ENCODE measurements at places on chromosomes 2 and 18. TPM values are rescaled to one million over a fixed set of nuclear protein-coding genes. Genes with fewer than 3 reads are reported as not detected.

Gene UGT1A8
- total RNA-seq = not detected

GRCh38 chr2:74863802-74864248 lies 29.9 kb downstream of the HK2 start:
- no peak for DNase-seq

DNA sequence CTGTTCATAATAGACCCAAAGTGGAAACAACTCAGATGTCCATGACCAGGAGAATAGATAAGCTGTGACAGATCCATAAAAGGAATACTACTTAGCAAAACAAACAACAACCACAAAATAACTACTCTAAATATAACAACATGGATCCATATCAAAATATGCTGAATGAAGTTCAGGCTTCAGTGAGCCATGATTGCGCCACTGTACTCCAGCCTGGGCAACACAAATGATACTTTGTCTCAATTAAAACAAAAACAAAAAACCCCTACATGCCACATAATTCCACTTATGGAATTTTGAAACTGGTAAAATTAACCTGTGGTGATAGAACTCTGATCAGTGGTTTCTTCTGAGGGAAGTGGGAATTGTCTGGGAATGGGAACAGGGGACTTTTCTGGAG lies 11.2 kb upstream of the MYO3B start:
- no peak for DNase-seq

DNA sequence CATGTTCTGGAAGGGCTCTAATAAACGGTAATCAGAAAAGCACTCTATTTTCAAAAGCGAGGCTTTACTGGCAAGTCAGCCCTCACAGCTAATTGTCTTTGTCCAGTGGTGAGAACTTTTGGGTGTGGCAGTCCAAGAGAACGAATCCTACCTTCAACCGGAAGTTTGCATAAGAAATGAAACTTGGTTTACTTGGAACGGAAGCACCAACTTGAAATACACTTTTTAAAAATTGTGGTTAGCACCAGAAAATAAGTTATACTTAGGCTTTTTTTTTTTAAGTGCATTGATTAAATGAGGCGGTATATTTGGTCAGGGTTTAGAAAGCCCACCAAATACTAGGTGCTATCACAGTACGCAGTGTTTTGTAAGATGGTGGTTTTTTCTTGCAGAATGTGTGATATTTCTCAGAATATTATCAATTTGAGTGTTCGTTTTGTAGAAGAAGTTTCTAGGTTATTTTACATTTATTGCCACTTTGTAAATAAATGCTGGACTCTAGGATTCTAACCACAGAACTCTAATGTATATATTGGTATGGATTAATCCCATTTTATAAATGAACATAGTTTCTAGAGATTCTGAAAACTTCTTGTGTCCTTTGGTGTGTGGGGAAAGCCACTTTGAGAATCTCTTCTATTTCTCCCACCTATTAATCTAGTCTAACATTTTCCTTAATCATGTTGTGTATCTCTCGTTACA lies 1.2 kb downstream of the MYL12A start:
- no peak for DNase-seq
